GDM1 (cell line): ENCODE measurements at places on chromosomes 16 and 17.

DNA sequence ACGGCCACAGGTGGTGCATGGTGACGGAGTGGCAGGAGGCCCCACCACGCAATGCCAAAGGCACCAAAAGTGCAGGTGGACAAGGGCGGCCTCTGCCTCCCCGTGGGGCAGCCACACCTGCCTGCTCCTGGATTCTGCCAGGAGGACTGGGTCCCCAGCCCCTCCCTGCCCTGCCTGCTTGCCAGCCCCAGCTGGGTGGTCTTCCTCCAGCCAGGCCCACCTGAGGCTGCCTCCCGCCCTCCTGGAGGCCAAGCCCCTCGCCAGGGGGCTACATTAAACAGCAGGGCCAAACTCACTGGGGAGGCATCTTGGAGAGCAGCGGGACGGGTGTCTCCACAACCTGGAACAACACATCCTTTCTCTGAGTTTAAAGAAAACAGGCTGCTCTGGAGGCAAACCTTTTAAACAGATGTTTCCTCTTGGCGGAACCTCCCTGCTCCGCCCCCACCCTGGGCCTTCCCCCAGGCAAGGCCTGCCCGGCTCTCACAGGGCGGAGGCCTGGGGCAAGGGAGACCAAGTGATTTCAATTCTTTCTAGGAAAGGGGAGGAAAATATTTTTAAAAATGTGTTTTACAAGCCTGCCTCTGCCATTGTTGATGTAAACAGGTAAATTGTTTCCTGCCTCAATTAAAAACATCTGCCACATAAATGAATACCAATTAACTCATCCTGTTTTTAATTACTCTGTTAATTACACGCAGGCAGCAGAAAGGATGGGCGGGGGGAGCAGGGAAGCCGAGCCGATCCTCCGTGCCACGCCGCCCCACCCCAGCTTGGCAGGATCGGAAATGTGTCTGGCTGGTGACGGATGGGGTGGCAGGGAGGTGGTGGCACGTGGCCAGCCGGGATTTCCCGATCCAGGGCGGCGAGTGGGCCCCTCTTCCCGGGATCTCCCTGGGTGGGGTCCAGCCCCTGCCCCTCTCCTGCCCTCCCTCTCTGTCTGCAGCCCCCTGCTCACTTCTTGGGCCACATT lies 54.4 kb upstream of the PABPN1L start:
- DNase-seq = peak; percentile 30

DNA sequence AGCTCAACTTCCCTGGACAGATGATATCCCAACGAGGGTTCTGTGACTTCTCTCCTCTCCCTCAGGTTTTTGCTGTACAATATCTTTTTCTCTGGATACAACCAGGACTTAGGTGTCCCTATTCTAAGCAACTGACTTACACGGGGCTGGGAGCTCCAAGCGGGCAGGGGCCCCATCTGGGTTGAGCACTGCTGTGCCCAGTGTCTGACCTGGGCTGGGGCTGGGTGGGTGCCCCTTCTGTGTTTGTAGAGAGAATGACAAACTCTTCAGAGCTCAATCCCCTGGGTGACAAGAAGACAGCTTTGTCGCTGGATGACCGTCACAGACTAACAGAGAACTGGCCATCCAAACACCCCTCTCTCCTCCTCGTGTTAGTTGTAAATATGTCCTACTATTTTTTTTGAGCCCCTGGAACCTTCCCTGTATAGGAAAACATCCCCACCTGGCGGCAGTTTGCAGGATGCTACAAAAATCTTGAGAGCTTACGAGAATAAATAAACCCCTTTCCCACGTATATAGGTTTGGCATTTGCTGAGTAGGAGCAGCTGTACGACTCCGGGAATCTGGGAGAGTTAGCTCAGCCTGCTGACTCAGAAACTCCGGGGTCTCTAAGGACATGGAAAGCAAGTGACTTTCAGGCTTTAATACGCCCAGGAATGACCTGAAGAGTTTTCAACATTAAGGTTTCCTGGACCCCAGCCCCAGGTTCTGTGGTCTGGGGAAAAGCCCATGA lies 23.7 kb upstream of the RCVRN start:
- DNase-seq = no peak

DNA sequence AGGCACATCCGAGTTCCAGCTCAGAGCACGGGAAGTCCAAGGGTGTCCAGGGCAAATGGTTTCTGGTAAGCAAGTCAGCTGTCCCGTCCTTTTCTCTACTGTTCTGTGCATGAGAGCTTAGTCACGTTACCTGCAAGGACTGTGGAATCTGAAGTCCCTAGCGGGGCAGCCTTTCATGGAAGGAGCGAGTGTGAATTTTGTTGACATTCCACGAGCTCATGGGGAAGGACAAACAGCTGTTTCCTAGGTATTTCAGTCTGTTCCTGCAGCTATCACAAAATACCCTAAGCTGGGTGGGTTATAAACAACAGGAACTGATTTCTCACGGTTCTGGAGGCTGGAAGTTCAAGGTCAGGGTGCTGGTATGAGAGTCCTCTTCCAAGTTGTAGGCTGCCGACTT lies 109.2 kb downstream of the SDR42E1 start:
- DNase-seq = no peak

- peak; percentile 77 for DNase-seq
These were observed 1.1 kb upstream of the NXN start for GRCh38 chr17:980406-981291.

- DNase-seq = no peak
These were observed 1.1 kb upstream of the GFOD2 start for GRCh38 chr16:67720236-67720635.
